ENCODE measurements at places on chromosomes 6 and 20. TPM values are rescaled to one million over a fixed set of nuclear protein-coding genes. Genes with fewer than 3 reads are reported as not detected.
A peak's percentile ranks its signal among the peaks of the same experiment; 100 is the strongest.

The ETV7 gene
- total RNA-seq, result 1.7 TPM

The TMEM170B gene
- 2.1 TPM for total RNA-seq

The APOM gene
- total RNA-seq, result 11.2 TPM

The CD93 gene
- 0.05 TPM for total RNA-seq

The HCK gene
- not detected for total RNA-seq

The NDRG3 gene
- total RNA-seq, result 31.5 TPM

The KHDC1L gene
- total RNA-seq, result 0.75 TPM

The ATP9A gene
- 43.5 TPM for total RNA-seq

- no peak for DNase-seq
Observed at GRCh38 chr20:50538276-50538675, 28.1 kb downstream of the PTPN1 start.

GRCh38 chr20:23564927-23565326 is 3.4 kb downstream of the CST9L start:
- no peak for DNase-seq

DNA sequence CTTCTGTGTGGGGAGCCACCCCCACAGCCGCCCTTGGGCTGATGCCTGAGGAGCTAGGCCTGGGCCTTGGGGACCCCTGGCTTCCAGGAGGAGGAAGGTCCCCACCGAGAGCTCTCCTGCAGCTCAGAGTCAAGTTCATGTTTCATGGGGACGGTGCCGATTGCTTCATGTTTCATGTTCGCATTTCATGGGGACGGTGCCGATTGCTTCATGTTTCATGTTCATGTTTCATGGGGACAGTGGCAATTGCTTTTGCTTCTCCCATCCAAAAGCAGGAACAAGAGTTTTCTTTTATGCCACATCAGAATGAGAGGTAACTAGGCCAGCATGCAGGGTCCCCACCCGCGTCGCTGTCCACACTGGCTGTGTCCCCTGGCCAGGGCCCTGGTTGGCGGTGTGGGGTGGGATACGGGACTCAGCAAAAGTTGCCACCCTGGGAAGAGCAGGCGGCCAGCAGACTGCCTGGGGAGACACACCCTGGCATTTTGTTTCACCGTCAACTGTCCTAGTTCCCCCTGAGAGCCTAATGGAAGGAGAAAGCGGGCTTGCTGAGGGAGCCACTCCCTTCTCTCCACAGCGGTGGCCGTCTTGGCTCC is 46.0 kb downstream of the DACT2 start:
- no peak for DNase-seq

- DNase-seq, result no peak
Observed at GRCh38 chr6:37919417-37920157, 100.1 kb downstream of the ZFAND3 start.

GRCh38 chr20:37344506-37345338 is 1.2 kb upstream of the SRC start:
- DNase-seq, result no peak

DNA sequence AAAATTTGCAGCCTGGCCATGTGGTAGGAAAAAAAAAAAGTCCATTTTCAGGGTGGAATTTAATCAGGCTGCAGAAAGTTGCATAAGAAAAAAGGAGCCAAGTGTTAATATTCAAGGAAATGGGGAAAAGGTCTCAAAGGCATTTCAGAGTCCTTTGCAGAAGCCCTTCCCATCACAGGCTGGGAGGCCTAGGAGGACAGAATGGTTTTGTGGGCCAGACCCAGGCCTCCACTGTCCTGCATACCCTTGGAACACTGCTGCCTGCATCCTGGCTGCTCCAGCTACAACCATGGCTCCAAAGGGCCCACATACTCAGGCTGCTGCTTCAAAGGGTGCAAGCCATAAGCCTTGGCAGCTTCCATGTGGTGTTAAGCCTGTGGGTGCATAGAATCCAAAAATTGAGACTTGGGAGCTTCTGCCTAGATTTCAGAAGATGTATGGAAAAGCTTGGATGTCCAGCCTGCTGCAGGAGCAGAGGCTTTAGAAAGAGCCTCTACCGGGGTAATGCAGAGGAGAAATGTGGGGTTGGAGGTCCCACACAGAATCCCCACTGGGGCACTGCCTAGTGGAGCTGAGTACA is 239.0 kb upstream of the STXBP5 start:
- no peak for DNase-seq

DNA sequence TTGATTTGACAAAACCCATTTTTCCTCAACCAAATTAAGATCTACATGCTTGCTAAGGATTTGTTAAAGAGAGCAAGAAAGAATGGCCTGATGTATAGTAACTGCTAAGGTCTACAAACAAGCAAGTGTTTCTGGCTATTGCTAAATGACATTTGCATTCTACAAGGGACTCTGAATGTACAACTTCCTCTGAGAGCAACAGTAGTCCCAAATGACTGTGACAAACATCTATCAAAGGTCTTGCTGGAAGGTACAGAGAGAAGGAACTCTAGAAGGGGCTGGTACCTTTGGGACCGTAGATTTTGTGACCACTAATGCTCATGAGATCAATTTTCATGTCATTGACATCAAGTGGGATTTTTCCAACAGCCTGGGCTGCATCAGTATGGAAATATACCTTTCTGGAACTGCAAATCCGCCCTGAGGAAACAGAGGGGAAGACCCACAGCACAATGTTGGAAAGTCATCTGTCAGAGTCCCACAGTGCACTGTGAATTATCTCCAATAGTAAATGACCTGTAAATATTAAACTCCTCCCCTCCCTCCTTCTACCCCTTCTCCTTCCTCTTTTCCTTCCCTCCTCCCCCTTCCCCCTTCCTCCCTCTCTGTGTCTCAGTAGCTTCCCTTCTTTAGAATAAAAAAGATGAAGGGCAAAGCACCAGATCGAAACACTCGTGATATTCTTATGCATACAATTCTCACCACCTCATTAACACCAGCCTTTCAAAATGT is 15.9 kb upstream of the CPNE1 start:
- peak; percentile 15 for DNase-seq

DNA sequence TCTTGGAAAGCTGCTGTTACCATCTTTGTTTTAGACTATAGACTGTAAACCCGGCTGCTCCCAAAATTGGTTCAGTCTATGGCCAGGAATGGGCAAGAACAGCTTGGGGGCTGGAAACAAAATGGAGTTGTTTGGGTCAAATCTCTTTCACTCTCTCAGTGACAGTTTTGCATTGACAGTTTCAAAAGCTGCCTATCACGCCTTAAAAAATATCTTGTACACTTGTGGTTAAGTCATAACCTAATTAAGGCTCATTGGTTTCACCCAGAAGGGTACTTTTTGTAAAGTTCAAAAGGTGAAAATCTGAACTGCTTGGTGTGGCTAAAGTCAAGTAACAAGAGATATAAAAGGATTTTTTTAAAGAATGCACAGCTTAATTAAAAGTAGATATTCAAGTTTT is 76.1 kb upstream of the PRL start:
- no peak for DNase-seq

GRCh38 chr20:19381947-19382346 is 169.5 kb downstream of the SLC24A3 start:
- DNase-seq, result no peak

GRCh38 chr6:118124851-118125250 is 217.8 kb downstream of the SLC35F1 start:
- DNase-seq, result no peak

GRCh38 chr6:81767163-81767891 is 14.8 kb upstream of the TENT5A start:
- no peak for DNase-seq

DNA sequence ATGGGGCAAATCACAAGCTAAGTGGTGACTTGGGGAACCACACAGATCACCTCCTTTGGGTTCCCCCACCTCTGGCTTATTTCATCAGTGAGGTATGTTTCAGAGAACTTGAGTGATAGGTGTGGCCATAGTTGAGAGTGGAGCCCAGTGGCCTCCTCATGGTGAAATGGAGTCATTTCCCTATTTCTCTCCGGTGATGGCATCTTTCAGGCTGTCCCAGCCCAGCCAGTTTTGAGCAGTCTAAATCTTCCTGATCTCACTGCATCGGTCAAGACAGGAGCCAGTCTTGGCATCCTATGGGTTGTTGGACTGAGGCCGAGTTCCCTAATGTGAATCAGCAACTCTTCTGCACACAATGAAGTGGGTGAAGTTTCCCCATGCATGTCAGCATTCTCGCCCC is 132.4 kb downstream of the EYA2 start:
- no peak for DNase-seq

GRCh38 chr6:144659202-144660182 is 374.4 kb downstream of the UTRN start:
- DNase-seq, result no peak

- DNase-seq, result no peak
Observed at GRCh38 chr6:2182251-2182650, 63.2 kb downstream of the GMDS start.

GRCh38 chr20:52012079-52012478 is 179.5 kb downstream of the ZFP64 start:
- no peak for DNase-seq

- no peak for DNase-seq
Observed at GRCh38 chr6:63347599-63347998, 27.8 kb upstream of the LGSN start.

DNA sequence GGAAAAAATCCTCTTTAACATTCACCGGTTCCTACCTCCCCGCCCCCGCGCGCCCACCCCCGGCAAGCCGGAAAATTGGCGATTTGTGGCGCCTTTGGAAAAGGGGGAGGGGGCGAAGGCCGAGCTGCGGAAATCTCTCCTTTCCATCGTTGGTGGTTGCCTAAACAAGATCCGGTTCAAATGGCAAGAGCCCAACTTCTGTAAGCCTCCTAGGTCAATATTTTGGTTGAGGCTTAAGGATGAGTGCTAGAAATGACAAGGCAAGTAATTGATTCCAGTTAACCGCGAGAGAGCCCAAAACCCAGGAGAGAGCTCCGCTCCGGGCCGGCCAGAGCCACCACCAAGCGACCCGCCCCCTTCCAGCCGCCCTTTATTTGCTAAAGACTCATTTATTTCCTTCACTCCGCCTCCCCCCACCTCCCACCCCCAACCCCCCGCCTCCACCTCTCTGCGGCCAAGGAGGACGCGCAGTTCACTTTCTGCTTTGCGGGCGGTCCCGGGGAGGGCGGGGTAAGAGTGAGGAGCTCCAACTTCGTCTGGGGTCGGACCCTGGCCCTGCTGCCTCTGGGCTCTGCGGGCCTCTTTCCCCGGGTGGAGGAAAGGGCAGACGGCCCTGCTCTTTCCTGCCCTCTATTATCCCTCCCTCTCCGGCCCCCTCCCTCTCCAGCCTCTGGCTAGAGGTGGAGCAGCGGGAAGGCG is 838 bp upstream of the NKX2-2 start:
- peak; percentile 64 for DNase-seq

GRCh38 chr6:166389119-166389518 is 6.4 kb upstream of the MPC1 start:
- DNase-seq, result no peak

DNA sequence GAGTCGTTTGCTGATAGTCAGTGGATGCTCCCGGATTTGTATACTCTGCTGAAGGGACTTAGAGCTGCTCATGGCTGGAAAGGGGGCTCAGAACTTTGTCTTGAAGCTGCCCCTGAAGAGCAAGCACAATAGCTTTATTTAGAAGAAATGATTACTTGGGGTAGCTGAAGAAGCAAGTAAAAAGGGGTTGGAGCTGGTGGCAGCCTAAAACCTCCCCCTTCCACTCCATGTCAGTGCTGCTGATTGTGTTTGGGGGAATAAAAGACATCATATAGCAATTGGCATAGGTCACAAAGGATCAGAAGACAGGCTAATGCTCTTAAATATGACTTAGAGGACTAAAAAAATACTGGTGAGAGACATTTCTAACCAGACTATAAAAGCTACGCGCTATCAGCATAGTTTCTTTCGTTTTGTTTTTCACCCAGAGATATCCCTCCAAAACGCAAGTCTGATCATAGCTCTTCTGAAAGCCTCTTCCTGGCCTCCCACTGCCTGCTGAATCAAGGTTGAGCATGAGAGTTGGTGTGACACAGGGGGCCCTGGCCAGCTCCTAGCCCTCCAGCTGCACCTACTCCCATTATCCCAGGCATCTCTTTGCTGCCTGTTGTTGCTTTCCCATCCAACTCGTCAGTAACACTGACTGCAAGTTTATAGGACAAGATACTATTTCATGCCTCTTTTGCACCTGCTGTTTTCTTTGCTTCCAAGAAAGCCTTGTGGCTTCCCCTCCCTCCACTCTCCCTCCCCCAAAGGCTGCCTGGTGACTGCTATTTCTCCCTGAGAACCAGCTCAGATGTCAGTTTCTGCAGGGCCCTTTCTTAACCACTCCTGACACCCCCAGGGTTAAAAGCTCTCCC is 33.9 kb upstream of the SGK1 start:
- no peak for DNase-seq

GRCh38 chr20:63767456-63767855 is 27.9 kb downstream of the SLC2A4RG start:
- no peak for DNase-seq

DNA sequence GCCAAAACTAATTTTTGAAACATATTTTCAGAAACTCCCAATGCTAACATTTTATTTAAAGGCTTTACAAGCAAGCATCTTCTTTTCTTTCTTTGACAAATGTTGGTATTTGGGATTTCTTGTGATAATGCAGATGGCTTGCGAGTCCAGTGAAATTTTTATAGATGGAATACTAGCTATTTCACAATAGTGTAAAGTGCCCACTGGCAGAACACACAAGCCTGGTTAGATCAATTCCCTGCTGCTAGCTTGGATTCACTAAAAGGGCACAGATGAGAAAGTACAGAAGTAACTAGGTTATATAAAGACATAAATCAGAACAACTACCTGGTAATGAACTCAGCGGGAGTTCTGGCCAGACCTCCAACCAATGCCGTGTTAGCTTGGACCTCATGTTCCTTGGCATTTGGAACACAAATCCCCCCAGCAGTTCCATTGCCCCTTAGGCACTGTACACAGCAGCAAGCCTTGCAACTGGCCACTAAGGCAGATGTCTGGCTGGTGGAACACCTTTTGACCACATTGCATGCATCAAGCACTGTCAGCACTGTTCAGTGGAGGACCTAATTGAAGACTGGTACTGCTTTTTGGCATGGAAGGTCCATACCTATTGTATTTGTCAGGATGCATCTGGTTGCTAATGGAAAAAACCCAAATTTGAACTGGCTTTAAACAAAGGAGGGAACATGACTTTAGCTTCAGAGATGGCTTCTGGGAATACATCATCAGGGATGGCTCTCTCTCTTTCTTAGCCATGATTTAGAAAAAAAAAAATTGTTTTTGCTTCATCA is 15.6 kb upstream of the ZFP64 start:
- no peak for DNase-seq

DNA sequence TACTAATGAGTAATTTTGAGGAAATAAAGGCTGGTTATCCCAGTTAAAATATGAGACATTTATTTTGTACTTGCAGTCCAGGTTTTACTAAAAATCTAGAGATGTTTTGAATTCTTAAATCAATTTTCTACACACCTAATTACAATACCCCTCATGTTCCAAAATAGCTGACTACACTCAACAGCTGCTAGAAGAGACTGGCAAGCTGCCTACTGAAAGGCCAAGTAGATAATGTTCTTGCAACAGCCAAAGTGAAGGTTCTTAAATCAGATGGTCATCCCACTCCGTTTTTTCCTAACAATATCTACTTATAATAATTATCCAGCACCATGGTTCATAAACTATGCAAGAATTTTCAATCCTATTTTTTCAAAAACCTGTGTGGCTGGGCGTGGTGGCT is 69.0 kb downstream of the DTNBP1 start:
- no peak for DNase-seq

GRCh38 chr6:163406366-163406765 is 8.2 kb upstream of the QKI start:
- no peak for DNase-seq
